ENCODE measurements at places on chromosomes 3 and 15. TPM values are rescaled to one million over a fixed set of nuclear protein-coding genes. Genes with fewer than 3 reads are reported as not detected.

- no peak for DNase-seq
Measured at GRCh38 chr15:75203017-75203907, 1.6 kb downstream of the C15orf39 start.

- no peak for DNase-seq
Measured at GRCh38 chr3:26588931-26589330, 33.6 kb upstream of the LRRC3B start.

DNA sequence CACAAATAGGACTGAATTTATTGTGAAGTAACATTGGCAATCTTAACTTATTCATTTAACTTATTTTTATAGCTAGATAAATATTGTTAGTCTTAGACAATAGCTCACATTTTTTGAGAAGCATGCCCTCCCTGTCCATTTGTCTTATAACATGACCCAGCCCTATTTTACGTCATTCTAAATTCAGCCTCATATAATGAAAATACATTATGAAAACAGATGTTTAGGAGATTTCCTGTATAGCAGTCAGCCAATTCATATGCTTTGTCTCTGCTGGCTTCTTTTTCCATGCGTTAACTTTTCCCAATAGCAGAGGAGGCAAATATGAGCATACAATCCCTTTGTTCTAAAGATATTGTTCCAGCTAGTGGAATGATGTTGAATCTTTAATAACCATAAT lies 29.3 kb downstream of the CD200 start:
- DNase-seq, result no peak

DNA sequence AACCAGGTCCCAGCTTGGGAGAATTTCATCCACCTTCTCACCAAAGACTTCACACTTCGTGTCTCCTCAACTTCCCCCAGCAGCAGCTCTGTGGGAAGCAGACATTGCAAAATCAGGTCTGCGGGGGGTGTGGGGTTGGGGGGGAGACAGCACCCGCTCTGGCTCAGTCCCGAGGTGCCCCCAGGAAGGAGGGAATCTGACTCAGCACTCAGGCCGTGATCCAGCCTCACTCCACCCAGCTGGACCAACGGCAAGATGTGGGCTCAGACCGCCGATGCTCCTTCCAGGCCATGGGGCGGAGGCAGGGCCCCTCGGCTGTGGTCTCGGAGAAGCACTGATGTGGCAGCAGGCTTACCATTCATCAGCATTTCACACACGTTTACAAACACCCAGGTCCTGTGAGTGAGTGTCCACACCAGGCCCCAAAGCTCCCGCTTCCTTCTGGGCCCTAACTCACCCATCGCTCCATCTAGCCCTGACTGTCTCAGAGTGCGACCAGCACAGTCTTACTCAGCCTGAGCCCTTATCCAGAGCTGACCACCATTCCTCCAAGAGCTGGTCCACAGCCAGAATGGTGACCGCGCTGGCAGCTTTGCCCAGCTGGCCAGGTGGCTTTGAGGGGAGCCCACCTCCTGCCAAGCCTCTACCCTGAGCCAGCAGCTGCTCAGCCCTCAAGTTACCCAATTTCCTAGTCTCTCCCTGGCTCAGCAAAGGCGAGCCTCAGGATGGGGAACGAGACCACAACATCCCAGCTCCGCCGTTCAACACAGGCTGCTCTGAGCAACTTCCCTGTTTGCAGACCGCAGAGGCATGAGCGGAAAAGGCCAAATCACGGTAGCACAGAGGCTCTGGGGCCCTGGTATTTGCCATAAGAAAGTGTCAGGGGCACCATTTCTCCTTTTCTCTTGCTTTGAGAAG lies 3.3 kb downstream of the STAB1 start:
- no peak for DNase-seq

DNA sequence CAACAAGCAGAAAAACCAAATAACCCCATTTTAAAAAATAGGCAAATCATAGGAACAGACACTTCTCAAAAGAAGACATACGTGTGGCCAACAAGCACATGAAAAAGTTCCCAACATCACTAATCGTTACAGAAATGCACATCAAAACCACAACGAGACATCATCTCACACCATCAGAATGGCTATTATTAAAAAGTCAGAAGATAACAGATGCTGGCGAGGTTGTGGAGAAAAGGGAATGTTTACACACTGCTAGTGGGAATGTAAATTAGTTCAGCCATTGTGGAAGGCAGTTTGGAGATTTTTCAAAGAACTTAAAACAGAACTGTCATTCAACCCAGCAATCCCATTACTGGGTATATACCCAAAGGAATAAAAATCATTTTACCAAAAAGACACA lies 60.7 kb downstream of the ABI3BP start:
- DNase-seq, result no peak

LYZL4 gene
- total RNA-seq, result not detected

NCEH1 gene
- total RNA-seq, result 5.8 TPM

SLC30A4 gene
- 3.5 TPM for total RNA-seq

MUC20 gene
- total RNA-seq, result 3.1 TPM
